Fibroblast of lung (primary cell): ENCODE measurements at places on chromosomes 16 and 17. TPM values are rescaled to one million over a fixed set of nuclear protein-coding genes. Genes with fewer than 3 reads are reported as not detected.
A peak's percentile ranks its signal among the peaks of the same experiment; 100 is the strongest.

DNA sequence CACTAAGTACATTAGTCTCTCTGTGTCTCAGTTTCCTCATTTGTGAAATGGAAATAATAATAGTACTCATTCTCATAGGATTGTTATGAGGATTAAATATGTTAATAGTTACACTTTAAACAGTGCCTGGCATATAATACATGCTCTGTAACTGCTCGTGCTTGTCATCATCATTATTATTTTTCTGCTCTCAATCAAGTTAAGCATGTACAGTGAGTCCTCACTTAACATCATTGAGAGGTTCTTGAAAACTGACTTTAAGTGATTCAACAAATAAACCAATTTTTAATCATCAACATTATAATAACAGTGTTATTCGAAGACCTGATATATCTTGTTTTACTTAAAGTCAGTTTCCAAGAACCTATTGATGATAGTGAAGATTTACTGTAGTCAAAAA, 322.3 kb downstream of the ZFHX3 start:
- DNase-seq = no peak

DNA sequence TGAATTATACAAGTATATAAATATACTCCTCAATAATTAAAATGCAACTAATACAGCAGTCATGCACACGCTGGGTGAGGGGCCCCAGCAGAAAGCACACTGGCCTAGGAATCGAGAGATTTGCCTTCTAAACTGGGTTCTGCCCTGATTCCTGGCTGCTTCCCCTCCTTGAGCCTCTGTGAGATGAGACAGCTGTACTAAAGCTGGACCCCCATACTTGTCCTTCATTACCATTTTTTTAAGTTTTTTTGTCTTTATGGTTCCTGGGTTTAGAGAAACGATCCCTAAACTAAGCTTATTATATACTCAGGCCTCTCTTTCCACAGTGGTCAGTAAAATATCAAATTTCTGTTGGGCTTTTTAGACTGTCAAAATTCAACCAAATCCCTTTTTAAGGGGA, 195.1 kb upstream of the DYNLRB2 start:
- no peak for DNase-seq

The EFNB3 gene
- 0.26 and 0.33 TPM in 2 replicates for total RNA-seq

DNA sequence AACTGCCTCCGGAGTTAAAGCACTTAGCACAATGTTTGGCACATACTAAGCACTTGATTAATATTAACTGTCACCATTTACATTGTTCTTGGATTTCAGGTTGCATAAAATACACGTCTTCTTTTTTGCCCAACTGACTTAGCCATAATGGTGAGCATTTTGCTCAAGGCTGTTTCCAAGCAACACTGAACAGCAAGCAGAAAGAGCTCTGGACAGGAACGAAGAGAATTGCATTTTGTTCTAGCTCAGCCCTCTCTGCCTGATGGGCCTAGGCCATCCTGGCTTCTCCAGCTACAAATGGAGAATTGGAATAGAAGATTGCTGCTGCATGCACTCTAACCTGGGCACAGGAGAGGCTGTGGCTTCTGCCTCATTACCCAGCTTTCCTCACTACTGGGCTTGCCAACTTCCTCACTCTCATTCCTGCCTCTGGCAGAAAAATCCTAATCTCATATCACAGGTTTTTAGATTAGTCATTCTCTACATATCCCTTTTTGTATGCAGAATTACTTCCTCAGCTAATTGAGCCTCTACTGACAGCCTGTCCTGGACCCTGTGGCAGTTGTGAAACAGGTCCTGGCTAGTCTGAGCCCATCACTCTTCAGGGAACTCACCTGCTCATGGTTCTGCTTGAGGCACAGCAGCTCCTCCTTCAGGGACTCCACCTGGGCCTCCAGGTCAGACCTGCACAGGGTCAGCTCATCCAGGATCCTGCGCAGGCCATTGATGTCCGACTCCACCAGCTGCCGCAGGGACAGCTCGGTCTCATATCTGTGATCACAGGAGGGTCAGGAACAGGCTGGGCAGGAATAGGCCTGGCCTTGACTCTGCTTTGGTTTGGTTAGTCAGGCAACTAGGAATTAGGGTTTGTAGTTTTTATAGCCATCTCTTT, 2.5 kb downstream of the KRT33A start:
- DNase-seq = no peak

DNA sequence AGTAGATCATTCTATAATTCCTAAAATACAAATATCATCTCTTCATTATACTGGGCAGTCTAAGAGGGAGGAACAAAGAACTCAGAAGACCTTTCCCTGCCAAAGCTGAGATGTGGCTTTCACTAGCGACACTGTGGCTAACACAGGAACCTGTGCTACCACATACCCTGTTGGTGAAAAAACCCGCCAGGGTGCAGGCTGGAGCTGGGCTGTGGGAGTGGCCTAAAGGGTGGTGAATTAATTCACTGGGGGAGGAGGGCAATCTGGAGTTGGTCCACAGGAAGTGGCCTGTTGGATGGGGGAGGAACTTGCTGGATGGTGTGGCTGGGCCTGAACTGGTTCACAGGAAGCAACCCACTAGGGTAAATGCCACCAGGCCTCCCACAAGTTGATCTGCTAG, 7.4 kb downstream of the ZNF594 start:
- DNase-seq = no peak

GRCh38 chr17:70344386-70345060, 175.2 kb downstream of the KCNJ2 start:
- peak; percentile 59 for DNase-seq

GRCh38 chr16:77564791-77565390, 130.1 kb upstream of the ADAMTS18 start:
- DNase-seq = peak; percentile 81

DNA sequence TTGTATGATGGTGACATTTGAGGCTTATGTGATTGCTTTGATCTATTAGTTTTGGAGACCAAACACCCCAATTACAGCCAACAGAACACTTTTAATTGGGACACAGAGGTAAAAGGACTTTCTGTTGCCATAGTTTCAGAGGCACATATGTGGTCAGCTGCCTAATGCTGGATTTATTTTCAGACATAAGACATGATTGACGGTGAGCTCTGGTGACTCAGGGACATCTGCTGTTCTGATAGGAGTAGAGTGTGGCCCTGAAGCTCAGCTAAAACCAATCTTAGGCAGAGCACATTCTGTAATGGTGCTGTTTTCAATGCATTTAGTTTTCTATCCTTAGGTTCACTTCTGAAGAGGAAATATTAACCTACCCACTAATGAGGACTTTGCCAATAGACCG, 247.1 kb downstream of the UTP18 start:
- DNase-seq = no peak

The TMEM238L gene
- not detected in 2 replicates for total RNA-seq

GRCh38 chr17:47717261-47717697, 15.8 kb upstream of the TBX21 start:
- DNase-seq = no peak

- DNase-seq = no peak
These were observed 513 bp upstream of the TBX21 start for GRCh38 chr17:47732399-47733046.

DNA sequence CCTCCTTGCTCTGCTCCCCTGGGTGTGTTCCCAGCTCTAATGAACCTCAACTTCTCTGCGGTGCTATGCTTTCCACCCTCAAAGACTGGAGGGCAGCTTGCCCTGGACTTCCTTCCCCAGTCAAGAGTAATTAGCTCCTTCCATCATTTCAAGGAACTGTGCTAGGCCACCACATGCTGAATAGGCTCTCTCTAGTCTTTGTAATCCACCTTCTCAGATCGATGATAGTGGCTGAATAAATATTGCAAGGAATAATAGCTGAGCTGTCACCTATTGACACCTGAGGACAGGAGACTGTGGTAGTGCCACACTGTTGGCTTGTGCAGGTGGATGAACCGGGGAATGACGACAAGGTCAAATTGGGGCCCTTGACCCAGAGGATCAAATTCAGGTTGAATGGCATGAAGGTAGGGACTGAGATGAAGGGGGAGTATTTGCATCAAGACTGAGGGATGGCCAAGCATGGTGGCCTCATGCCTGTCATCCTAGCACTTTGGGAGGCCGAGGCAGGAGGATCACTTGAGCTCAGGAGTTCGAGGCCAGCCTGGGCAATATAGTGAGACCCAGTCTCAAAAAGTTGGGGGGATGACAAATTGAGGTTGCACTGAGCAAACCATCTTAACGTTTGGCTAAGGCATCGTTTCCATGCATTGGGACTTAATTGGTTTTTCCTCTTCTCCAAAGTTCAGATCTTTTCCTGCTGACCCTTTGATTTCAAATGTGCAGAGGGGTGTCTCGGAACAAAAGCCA, 18.8 kb upstream of the SLC5A11 start:
- no peak for DNase-seq

DNA sequence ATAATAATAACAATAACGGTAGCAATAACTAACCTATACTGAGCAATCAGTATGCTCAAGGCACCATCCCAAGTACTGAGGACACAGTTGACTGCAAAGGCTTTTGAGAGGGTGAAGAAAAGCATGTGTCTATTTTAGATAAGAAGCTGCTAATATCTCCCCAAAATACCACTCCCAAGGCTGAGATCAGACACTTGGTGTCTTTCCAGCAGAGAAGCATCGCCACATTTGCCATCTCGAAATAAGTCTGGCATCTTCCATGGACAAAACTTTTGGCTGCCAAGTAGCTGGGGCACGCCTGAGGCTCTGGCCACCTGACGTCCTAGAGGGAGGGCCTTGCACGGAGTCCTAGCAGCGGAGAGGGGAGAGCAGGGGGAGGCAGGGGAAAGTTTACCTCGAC, 39.0 kb downstream of the ZNF423 start:
- no peak for DNase-seq

DNA sequence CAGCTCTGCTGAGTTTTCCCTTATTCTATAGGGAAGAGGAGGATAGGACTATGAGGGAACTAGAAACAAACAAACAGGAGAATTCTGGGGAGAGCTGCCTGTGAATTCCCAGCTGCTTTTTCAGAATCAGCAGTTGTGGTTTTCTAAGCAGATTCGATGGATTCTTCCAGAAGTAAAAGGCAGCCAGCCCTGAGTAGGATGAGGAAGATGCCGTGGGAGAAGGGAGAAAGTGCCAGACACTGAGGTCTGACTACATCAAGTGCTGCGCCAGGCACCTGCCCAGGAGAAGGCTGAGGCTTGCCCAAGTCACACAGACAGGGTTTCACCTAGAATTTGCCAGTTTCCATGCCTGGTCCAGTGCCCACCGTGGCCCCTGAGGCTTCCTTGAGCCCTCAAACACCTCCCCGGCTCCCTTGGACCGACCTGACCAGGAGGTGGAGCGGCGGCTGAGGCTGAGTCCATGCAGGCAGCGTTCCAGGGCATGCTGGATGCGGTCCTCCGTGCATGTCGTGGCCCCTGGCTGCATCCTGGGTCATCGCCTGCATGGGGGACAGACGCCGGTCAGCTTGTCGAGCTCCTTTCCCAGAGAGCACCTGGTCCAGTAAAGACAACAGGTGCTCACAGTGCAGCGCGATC, 43.6 kb upstream of the PIK3R6 start:
- no peak for DNase-seq

The ASPHD1 gene
- 5.4 and 5.9 TPM in 2 replicates for total RNA-seq
